OCI-LY7 (cell line): ENCODE measurements at places on chromosomes 1 and 21. TPM values are rescaled to one million over a fixed set of nuclear protein-coding genes. Genes with fewer than 3 reads are reported as not detected.

GRCh38 chr1:25568090-25568833 lies 24.9 kb downstream of the LDLRAP1 start:
- DNase-seq = no peak

The NBPF11 gene
- total RNA-seq = 20.3 and 24.8 TPM in 2 replicates

- no peak for DNase-seq
These were observed 214.9 kb downstream of the TOMM20 start for GRCh38 chr1:234913771-234914170.

DNA sequence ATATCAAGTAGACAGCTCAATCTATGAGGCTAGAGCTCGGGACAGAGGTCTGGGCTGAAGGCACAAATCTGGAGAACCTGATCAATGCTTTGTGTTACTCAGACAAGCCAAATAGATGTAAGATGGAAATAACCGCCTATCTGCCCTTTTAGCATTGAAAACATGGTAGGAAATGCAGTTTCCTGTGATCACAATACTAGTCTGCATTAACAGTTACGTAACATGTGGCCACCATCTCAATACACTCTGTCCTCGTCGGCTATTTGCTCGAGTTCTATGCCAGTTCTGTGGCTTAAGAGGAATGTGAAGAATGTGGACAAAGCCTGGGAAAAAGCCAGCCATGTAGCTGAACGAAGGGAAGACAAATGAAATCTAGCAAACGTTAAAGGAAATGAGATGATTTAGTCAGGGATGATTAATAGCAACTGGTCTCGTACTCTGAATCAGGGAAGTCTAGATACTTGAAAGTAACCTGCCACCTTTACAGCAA lies 73.3 kb downstream of the HSF2BP start:
- DNase-seq = no peak

- DNase-seq = no peak
These were observed 85.6 kb upstream of the SNX7 start for GRCh38 chr1:98575955-98576354.

DNA sequence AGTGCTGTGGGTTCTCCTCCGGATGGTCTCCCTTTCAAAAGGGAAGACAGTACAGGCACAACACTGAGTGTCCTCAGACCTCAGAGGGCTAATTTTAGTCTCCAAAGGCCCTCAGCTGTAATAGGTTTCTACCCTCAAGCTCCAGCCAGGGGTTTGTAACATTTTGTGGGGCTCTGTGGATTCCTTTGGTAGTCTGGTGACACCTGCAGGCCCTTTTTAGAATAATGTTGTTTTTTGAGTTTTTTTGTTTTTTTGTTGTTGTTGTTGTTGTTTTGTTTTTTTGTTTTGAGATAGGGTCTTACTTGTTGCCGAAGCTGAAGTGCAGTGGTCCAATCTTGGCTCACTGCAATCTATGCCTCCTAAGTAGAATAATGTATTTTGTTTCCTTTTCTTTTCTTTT lies 15.0 kb upstream of the TMEM201 start:
- DNase-seq = peak; percentile 55

The HCRTR1 gene
- not detected in 2 replicates for total RNA-seq

DNA sequence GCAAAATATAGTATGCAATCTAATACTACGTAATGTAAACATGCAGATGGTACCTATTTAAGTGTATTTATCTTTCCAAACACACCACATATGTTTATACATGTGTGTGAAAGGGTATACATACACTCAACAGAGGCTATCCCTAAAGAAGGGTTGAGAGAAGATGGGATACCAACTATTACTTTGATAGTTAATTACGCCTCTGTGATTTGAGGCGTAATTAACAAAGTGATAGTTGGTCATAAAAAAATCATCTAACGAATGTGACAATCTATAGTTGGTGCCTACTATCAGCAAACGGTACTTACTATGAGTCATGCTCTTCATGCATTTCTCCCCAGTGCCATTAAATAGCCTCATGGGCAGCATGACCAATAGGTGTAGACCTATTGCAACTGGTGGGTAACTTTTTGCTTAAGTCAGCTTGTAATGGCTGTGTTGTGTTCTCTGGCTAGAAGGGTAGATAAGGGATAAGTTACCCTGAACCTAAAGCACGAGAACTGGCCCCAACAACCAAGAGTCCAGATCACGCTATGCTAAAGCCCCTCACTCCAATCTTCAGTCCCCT lies 15.3 kb downstream of the RCAN1 start:
- DNase-seq = no peak

The TEX38 gene
- total RNA-seq = not detected in 2 replicates

- DNase-seq = no peak
These were observed 9.1 kb downstream of the INKA2 start for GRCh38 chr1:111729946-111730681.

The ZNF593OS gene
- total RNA-seq = not detected in 2 replicates

DNA sequence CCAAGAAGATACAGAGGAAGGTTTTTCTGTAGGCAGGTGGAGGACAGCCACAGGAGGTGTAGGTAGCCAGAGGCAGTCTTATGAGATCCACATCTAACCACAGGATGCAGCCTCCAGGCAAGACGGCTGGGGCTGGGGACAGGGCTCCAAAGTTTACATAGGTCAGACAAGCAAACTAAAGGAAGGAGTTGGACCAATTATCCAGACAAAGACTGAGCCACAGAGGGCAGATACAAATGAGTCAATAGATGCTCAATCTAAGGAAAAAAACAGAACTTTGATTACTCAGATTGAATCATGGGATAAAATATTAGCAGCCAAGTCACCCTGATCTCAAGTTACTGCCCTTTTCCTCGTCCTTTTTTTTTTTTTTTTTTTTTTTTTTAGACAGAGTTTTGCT lies 91.6 kb downstream of the RGS7 start:
- no peak for DNase-seq

The ADAMTS1 gene
- not detected in 2 replicates for total RNA-seq

DNA sequence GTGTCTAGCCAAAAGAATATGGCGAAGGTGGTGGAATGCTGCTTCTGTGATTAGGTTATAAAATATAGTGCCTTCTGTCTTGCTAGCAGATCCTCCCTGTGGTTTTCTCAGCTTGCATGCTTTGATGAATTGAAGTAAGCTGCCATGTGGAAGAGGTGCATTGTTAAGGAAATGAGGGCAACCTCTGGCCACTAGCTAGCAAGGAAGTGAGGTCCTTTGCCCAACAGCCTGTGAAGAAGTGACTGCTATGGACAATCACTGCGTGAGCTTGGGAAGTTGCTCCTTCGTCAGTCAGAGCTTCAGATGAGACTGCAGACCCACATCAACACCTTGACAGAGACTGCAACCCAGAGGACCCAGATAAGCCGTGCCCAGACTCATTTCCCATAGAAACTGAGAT lies 109.4 kb downstream of the GIPC2 start:
- DNase-seq = no peak

The PATJ gene
- 0.74 and 0.95 TPM in 2 replicates for total RNA-seq

DNA sequence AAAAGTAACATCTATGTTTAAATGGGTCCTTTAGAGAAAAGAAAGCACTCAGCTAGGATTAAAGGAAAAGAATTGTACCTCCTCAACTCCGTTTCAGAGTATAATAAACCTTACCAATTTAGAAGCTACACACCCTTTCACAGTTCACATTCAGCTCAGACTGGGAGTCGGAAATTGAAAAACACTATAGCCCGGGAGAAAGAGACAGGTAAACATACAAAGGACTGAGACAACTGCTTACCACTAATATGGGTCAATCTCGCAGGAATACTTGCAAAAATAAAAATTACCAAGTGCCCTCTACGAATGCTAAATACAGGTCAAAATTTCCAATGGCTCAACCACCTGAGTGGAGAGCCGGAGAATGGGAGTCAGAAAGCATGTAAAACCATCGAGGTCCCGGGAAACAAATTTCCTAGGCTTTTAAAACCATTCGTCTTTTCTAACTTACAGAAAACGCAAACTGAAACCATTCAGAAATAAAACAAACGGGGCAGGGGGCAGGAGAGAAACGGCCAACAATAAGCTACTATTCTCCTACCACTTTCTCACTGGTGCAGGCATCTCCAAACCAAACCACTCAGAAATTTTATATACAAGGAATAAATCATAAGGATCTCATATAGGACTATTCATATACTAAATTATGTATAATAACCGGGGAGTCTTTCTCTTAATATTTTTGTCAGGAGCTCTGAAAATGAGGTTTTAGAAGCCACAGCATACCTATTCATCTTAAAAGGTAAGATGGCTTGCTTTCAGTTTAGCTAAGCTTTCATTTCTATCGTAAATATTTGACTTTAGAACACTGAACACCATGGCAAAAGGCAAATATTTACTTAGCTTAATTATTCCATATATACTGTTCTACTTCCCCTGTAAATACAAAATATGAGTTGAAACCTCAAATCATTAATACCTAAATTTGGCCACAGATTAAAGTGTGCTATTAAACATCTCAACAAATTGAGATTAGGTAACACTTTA lies 136.5 kb downstream of the RERE start:
- no peak for DNase-seq

- no peak for DNase-seq
These were observed 115.5 kb downstream of the RERE start for GRCh38 chr1:8701794-8702471.

DNA sequence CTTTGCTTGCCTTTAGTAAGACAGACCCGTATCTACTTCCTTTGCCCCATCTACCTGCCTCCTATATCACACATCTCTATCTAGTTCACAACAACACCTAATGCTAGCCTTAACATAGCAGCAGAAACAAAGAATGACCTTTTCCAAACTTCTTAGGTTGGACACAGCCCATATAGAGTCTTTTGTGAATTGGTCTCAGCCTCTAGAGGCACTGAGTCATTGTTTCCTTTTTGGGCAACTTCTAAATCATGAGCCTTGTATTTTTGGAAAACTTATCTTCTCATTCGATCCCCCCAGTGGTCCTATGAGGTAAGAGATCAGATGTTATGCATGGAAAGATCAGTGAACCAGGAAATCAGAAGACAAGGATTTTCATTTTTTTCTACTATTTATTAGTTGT lies 679.4 kb upstream of the USP24 start:
- DNase-seq = no peak

The PLA2G2D gene
- not detected in 2 replicates for total RNA-seq

DNA sequence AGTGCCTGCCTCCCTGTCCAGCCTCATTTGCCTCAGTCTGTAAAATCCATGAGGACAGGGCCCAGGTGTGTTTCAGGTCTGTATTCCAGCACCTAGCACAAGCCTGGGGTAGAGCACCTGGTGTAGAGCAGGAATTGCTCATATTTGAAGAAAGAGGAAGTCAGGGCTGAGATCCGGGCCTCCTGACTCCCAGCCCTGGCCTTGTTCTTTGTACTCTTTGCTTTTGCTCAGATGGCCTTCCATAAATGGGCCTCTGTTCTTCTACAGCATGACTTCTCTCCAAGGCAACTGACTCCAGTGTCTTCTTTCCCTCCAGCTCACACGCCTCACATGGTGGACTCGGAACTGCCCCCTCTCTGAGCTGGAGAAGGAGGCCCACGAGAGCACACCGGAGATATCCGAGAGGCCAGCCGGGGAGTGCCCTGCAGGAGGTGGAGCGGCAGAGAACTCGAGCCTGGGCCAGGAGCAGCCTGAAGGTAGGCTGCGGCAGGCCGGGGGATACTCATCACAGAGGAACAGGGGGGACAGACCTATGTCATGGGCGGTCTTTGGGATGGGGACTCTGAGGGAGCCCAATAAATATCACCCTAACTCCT lies 19.7 kb downstream of the SLC5A9 start:
- no peak for DNase-seq

DNA sequence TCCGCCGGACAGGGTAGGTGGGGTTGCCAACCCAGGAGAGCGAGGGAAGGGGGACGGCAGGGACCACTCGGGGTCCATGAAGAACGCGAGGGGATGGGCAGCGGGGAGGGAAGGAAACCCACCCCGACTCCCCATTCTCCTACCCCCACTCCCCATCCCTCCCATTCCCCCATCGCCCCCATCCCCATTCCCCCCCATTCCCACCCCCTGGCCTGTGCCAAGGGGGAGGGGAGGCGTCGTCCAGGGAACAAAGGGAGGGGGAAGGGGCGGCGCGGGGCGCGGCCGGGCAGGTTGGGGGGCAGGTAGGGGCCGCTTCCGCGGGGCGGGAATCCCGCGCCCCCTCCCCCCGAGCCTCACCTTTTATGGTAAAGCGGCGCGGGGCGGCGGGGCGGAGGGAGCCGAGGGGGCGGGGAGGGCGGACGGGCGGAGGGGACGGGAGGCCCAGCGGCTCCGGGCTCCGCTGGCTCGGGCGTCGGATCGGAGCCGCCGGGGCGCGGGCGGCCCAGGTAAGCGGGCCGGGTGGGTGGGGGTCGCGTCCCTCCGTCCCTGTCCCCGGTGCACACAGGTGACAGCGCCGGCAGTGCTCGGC lies at the start of gene FBLIM1:
TSS of gene FBLIM1 (plus strand) at position 453 of the 589 bp plus-strand sequence. CDS start 6,189 bp downstream, outside the sequence.
- DNase-seq = no peak

The RGS4 gene
- total RNA-seq = not detected in 2 replicates

GRCh38 chr21:42164818-42165217 lies 54.1 kb upstream of the ABCG1 start:
- no peak for DNase-seq

The GUCA2A gene
- not detected in 2 replicates for total RNA-seq

- DNase-seq = peak; percentile 78
These were observed 25.8 kb downstream of the PRDM2 start for GRCh38 chr1:13725714-13726175.

DNA sequence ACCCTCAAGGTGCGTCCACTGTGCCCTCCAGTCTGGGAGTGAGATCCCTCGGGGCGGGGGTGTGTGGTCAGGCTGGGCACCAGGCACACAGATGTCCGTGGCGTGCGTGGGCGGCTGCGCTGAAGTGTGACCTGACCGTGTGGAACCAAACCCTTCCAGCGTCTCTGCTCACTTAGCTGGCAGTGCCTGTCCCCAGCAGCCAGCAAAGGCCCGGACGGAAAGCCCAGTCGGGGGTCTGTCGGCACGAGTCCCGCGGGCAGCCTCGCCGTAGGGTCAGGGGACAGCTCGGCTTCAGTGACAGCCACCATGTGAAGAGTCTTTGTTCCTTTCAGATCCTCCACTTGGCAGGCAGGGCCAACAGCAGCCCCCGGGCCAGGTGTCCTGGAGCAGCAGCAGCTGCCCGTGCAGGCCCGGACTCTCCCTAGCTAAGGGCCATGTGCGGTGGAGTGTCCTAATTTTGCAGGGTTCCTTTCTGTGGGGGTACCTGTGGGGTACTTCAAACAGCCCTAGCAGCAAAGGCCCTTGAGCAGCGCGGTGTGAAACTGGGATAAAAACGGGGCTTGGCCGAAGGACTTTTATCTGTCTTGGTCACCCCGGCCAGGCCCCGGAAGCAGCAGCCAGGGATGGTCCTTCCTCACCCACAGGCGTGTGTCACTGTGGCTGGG lies 11.6 kb downstream of the TTLL10 start:
- no peak for DNase-seq

- DNase-seq = no peak
These were observed 29.4 kb downstream of the MIER1 start for GRCh38 chr1:66954208-66954607.

- DNase-seq = peak; percentile 57
These were observed 2.6 kb downstream of the FCRL3 start for GRCh38 chr1:157697781-157698569.
